ENCODE measurements at places on chromosomes 6 and 20.

- no peak for DNase-seq
Measured at GRCh38 chr6:56757588-56757984, 114.9 kb upstream of the DST start.

- DNase-seq, result no peak
Measured at GRCh38 chr6:15246217-15246665, 372 bp downstream of the JARID2 start.

GRCh38 chr6:165118736-165119135 is 190.7 kb downstream of the C6orf118 start:
- no peak for DNase-seq

DNA sequence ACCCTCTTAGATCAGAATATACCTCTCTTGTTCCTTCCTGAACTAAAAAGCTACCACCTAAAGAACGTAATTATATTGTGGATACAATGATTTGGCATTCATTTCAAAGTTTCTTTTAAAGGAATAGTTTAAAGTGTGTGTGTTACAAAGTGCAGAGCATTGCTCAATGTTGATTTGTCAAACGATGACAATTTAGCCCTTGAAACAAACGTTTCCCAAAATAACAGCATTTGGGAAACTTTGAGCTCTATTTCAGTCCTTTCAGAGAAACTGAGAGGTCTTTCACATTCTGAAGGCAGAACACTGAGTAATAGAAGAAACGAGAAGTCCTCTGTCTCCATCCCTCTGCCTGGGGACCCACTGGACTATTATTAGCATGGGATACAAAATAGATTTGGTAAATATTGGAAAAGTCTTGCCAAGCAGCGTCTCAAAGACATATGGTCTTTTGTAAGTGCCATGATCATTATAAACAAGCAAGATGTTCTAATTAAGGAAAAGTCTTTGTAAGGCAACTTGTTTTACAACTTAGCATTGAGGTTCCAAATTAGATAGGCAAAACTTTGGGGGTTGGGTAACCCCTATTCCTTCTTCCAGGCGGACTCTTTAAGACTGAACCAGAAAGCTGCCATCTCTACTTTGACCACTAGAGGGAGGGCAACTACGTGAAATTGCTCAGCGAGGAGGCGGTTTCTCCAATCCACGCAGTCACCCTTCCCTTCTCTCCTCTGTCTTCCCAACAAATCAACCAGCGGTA is 208.8 kb downstream of the RNF144B start:
- no peak for DNase-seq

GRCh38 chr6:154606457-154606856 is 96.0 kb upstream of the CNKSR3 start:
- DNase-seq, result peak; percentile 34

- DNase-seq, result no peak
Measured at GRCh38 chr6:77620278-77620882, 32.5 kb upstream of the MEI4 start.

DNA sequence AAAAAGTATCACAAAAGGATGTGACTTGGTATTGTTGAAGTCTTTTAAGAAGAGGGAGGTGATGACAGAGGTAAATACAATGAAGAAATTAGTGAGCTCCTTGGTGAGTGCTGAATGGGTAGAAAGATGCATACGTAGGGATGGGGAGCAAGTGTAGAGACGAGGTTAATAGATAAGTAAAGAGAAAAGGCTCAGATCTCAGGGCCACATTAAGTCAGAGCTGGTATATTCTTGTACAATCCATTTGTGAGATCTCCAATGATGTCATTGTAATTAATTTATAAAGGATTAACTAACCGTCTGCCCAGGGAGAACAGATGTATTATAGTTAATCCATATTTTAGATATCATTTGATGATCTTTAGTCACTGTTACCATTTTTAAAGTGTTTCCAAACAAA is 43.4 kb downstream of the SMPDL3A start:
- no peak for DNase-seq

DNA sequence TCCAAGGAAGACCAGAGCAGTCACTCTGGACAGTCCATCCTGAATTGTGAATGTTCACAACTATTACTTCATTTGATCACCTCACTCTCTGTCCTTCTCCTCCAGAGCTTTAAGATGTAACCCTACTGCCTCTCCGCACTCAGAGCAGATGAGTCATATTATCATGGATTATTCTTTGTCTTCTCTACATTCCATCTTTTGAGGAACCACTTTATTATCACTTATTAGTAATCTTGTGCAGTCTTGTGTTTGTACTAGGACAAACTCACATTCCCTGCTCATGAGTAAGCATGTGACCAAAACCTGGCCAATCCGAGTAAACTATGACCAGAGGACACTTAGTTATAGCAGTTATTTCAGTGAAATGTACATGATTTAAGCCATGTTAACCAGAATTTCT is 401.5 kb upstream of the ADGRB3 start:
- DNase-seq, result no peak

- DNase-seq, result no peak
Measured at GRCh38 chr6:2651961-2652360, 98.8 kb downstream of the MYLK4 start.

- DNase-seq, result no peak
Measured at GRCh38 chr6:53944543-53944942, 149.7 kb downstream of the LRRC1 start.

DNA sequence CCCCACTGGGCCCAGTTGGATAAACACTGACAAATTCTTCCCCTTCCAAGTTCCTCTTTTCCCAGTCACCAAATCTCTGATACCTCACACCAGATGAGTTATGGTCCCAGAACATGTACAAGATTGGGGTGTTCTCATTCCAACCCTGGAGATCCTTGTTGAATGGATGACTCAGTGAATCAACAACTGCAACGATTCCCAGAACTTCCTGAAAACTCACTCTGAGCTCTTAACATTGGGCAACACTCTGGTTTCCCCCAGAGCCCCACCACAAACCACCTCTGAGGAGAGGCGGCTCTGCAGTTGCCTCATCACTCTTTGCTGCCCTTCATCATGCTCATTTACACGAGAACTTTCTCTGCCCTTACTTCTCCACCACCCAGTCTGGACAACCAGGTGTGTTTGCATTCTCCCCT is 115.2 kb downstream of the MRPL14 start:
- DNase-seq, result no peak

- DNase-seq, result no peak
Measured at GRCh38 chr6:29517728-29518440, 30.1 kb upstream of the MAS1L start.

DNA sequence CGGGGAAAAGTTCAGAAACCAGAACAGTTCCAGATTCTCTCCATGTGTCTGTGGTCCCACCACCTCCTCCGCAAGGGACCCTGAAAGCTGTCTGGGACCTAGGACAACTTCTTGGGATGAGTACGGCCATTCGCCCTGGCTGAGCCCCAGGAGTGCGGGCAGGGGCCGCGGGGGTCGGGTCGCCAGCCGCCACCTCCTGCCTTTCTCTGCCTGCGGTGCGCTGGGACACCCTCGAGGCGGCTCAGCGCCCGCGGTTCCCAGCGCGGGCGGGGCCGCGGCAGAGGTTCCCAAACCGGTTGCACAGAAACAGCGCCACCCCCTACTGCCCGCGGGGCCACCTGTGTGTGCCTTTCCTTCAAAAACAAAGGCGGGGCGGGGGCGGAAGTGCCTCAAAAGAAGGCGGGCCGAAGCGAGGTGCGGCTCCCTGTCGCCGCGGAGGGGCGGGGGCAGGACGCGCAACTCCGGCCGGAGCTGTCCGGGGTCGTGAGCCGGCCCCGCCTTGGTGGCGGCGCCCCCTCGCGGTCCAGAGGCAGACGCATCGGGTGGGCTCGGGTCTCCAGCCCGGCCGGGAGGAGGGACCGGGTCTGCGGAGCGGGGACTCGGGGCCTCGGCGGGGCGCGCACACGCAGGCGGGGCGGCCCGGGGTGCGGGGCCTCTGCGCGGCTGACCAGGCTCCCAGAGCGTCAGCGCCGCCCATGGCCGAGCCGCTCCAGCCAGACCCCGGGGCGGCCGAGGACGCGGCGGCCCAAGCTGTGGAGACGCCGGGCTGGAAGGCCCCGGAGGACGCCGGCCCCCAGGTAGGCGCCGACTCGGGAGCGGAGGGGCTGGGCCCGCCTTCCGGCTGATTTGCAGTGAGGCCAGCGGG is at the start of gene HEBP2:
HEBP2 (plus strand) TSS at position 423 of the 865 bp plus-strand sequence; CDS start at position 696, 273 bp downstream.
- peak; percentile 70 for DNase-seq

DNA sequence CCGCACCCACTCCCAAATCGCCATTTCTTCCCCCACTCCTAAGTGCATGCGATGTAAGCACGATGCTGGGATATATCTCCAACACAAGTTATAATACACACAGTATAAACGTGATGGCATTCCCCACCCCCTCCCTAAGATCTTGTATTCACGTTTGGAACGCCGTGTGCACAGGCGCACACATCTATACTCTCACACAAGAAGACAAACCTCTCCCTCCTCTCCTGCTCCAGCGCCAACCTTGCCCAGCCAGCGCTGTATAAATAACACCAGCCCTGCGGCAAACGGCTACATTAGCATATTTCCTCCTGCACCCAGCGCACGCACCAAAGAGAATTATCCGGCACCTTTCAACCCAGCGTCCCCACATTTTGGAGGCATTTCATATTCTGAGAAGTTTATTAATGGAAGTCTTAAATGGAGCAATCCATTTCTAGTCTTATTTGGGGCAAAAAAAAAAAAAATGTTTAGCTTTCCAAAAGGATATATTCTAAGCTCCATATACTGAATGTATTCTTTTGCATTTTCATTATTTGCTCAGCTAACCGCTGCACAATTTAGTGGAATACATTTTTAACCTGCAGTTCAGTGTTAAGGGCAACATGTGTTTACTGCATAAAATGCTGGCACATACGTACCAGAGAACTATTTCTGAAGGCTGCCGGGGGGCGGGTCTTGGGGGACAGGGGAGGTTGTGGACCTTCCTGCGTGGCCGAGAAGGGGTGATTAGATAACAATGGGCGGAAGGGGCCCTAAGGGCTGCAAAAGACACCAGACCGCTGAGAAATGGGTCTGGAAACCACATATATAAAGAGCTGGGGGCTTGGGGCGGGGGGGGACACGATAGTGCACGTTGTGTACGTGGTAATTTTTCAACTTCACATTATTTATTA is 1.1 kb upstream of the SLC22A23 start:
- DNase-seq, result no peak

DNA sequence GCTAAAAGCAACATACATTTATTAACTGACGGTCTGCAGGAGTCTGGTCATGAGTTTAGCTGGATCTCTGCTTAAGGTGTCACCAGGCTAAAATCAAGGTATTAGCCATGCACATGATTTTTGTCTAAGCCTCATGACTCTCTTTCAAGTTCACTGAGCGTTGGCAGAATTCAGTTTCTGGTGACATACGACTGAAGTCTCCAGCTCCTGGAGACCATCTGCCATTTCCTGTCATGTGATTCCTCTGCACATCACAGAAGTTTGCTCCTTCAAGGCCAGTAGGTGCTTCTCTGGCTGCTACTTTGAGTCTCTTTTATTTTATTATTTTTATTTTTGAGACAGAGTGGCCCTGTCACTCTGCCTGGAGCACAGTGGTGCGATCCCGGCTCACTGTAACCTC is 148.4 kb upstream of the EYA4 start:
- DNase-seq, result no peak

DNA sequence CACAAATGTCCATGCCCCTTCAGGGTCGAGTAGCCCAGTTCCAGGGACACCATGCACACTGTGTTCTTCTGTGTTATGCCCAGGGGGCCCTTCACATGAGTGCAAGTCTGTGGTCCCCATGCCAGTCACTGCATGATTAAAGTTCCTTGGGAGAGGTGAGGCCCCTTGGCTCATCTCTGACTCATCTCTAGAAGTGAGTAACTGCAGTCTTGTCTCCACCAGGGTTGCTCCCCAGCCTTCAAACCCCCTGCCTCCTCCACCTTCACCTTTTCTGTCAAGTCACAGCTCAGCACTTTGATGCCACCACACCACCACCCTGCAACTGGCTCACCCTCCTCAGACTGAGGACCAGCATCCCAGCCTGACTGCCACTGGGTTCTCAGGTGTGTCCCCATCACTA is 161.7 kb downstream of the UNC5CL start:
- no peak for DNase-seq

DNA sequence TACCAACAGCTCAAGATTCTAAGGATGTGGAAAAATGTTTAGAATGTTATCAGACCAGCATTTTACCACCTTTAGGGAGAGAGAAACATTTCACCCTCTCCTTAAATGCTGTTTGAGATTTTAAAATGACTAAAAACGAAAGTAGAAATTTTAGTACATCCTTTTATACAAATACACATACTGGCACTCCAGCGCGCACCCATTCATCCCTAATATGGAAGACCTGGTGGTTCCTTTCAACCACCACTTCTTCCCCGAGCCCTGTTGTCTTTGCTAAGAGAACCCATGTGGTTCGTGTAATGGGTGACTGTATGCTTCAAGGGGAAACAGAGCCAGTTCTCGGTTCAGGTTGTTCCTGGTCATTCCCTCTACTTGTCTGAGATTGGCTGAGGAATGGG is 21.3 kb downstream of the SPATA2 start:
- no peak for DNase-seq

GRCh38 chr6:100467129-100468015 is 2.7 kb upstream of the SIM1 start:
- DNase-seq, result no peak

DNA sequence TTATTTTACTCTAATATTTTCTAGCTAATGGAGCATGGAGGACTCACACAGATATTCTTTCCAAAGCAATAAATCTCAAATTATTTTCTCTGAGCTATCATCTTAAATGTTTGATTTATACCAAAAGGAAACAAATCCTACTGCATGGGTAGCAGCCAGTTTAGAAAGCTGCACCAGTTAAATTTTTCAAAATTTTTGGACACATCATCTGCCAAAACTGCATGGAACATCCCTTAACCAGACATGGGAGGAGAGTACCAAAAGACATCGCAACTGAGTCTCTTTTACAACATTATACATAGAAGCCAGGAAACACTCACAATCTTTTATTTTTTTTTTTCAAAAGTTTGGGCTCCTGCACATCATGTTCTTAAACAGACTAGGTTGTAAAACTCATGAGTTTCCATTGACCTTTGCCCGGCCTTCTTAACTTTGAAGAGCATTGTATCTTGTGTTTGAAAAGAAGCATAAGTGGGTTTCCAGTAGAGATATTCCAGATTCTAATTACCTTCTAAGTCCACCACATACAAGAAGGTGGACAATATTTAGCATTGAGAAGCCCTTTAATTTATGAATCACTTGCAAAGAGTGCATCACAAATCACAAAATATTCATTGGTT is 87.7 kb upstream of the HMGCLL1 start:
- no peak for DNase-seq

DNA sequence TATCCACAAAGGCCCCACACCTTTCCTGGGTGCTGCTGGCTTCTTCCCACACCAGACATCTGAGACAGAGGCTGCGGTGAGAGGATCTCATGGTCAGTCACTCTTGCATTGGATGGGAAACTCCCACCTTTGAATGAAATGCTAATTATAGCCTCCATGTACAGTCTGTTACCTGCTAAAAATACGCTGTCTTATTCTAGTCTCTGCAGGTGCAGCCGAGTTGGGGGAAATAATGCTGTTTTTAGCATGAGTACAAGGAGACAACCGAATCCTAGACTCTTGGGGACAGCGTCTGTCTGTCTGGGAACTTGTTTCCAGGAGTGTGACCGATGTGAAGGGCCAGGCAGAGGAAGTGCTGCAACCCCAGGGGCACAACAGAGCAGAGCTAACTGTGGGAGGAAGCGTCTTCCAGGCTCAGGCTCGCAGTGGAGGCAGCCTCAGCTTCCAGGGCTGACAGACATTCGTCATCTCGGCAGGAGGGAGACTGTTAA is 286.2 kb downstream of the PREX1 start:
- no peak for DNase-seq

- no peak for DNase-seq
Measured at GRCh38 chr6:39341937-39342336, 19.4 kb upstream of the KCNK16 start.

All from stimulated activated CD8-positive, alpha-beta memory T cell treated with anti-CD3 and anti-CD28 coated beads, Interleukin-4, amount 100 ng/mL, for 4 hours (primary cell).